ENCODE measurements at places on chromosomes 16 and 17. TPM values are rescaled to one million over a fixed set of nuclear protein-coding genes. Genes with fewer than 3 reads are reported as not detected.
A peak's percentile ranks its signal among the peaks of the same experiment; 100 is the strongest.

DNA sequence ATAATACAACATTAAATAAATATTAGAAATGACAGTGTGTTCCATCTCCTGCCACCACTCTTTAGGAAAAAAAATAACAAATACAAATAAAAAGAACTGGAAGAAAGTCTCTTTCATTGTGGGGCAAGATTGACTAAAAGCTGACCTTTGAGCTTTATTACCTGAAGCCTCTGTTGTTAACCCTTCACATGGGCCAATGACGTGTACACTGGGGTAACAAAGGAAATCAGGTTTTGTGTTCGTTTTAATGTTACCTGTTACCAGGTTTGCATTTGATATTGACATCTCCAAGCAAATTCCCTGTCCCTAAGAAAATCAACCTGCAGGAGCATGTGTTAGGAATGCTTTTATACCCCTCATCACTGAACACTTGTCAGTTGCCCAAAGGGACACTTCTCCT, 39.0 kb downstream of the NLK start:
- no peak for DNase-seq

GRCh38 chr17:38429476-38430100, 1.3 kb downstream of the ARHGAP23 start:
- DNase-seq: no peak

DNA sequence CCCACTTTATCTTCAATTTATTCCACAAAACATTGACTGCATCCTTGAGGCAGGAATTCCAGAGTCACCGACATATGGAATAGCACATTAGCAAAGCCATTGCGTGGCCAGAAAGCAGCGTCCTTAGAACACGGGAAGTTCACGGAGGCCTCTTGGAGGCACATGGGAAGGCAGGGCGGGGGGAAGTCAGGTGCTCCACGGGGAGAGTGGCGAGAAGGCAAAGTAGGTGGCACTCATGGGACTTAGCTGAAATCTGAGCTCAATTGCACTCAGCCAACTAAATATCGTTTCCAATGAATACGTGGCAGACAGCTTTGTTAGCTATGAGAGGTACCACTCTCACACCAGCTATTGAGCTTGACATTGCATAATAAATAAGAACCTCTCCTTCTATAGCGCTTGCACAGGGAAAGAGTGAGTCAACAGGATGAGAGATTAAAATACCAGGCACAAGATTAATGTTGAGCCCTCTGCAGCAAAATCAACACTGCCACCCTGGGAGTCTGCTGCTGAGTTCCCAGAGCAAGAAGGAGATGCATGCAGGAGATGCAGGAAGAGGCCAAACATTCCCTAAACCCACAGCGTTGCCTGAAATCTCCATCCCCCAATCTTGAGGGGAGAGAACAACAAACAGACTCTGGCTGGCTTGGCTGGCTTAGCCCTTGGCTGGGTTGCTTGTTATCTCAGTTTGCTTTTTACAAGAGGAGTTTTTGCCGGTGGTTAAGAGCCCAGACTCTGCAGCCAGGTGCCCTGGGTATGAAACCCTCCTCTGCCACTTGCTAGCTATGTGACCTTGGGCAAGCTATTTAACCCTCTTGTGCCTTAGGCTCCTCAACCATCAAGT, 28.8 kb downstream of the ABCC12 start:
- DNase-seq: no peak

DNA sequence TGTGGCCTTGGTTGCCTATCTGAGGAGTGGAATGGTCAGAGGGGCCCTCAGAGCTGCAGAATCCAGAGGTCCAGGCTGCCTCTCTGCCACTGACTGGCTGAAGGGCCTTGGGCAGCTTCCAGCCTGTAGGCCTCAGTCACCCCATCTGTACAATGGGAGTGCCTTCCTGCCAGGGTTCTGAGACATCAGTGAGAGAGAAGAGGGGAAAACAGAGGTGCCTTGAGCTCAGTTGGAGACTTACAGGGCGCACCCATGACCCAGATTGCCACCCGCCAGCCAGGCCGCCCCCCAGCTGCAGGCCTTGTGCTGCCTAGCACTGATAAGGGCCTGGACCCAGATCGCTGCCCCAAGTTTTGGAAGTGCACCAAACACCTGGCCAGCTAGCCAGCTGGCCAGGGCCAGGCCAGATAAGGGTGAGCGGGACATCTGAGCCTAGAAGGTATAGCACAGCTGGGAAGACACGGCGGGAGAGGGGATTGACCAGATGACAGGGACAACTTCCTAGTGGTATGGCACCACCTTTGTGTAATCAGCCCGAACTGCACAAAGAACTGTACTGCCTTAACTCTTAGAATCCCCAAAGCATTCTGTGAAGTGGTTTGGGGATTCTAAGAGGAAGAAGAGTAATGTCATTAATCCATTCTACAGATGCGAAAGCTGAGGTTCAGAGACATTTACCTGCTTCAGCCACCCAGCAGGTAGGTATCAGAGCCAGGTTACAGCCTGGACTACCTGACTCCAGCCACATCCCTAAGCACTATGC, 1.4 kb downstream of the SLC4A1 start:
- no peak for DNase-seq

DNA sequence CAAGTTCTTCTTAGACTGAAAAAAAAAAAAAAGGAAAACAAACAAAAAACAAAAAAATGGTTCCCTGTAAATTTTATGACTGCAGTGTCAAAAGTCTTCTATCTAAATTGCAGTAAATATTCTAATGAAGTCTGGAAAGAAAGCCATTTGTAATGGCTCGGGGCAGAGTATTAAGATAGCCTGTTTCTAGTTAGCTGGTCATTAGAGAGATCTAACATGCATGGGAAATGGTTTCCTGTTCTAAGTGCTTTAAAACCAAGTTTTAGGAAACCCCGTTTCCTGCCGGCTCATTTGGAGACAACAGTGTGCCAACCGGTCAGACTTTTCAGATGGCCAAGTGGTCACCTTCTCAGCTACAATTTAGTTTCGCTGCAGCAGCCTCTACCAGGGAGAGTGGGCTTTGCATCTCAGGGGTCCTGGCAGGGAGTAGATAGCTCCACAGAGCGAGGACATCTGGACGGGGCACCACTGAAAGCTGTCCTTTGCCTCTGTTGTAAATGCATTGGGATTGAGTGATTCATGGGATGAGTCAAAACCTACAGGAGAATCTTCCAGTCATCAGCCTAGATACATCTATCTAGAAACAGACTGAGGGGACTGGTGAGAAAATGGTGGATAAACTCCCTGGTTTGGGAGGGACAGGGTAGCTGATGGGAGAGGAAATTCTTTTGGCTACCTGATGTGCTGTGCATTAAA, 473.2 kb upstream of the SALL1 start:
- DNase-seq: no peak

DNA sequence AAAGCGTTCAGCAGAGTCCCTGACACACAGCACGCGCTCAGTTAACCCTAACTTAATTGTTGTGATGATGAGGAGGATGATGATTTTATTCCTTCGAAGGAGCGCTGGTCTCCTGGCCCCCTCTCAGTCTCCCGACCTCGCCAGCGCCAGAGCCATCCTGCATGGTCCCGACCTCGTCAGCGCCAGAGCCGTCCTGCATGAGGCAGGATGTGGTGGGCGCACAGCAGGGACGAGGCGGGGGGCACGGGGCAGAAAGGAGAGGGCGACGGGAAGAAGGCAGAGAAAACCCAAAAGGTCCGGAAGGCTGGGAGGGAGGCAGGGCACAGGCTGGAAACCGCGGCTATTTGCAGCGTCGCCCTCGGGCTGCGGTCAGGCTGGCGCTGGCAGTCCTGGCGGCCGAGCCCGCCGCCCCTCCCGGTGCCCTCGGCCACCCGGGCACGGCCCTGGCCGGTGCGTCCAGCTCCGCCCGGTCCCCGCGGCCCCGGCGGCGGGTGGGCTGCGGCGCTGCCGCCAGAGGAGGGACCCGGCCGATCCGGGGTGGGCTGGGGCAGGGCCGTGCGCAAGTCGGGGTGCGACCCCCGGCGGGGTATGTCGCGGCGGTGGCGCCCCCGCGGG, 3.0 kb upstream of the TAC4 start:
- peak; percentile 14 for DNase-seq

DNA sequence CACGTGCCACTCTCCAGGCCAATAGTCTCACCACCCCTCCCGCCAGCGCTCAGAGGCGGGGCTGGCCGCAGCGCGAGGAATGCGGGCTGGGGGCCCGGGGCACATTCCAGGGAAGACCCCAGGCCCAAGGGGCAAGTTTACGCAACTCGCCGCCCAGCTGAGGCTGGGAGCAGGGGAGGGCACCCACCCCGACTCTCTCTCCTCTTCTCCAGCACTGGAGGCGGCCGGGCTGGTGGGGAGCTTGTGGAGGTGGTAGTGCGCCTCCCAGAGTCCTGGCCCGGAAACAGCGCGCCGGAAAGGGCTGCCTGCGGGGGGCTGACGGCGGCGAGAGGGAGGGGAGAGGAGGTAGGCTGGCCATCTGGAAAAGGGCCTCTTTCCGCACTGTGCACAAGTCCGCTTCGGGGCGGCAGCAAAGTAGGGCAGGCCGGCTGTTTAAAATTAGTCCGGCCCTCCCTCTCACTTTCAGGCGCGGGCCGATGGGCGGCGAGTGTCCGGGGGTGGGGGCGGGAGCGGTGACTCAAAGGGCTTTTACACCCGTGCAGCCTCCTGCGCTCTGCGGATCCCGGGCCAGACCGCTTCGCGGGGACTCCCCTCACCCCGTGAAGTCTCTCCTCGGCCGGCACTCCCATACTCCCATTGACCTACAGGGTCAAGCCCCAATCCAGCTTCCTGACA, 1.1 kb downstream of the FHOD1 start:
- DNase-seq: peak; percentile 79

- peak; percentile 25 for DNase-seq
These were observed 25.2 kb downstream of the TK2 start for GRCh38 chr16:66524601-66525164.

HBQ1 gene
- total RNA-seq: 1.2 TPM
